ENCODE measurements at places on chromosomes 11 and 22.

- DNase-seq: no peak
These were observed 84.9 kb downstream of the ZNF280B start for GRCh38 chr22:22423681-22424080.

GRCh38 chr11:70243912-70244652 lies 26.4 kb upstream of the PPFIA1 start:
- DNase-seq: peak; percentile 75

DNA sequence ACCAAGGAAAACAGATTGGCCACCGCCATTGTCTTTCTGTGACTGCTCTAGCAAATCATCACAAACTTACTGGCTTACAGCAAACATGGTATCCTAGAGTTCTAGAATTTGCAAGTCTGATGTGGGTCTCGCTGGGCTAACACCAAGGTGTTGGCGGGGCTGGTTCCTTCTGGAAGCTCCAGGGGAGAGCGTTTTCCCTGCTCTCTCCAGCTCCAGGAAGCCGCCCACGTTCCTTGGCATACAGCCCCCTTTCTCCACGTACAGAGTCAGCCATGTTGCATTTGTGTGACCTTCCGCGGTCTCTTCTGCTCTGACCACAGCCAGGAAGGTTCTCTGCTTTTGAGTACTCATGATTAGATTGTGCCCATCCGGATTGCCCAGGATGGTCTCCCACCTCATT lies 27.5 kb downstream of the TBC1D22A start:
- no peak for DNase-seq

GRCh38 chr11:65917077-65917433 lies 1.8 kb downstream of the C11orf68 start:
- DNase-seq: no peak

DNA sequence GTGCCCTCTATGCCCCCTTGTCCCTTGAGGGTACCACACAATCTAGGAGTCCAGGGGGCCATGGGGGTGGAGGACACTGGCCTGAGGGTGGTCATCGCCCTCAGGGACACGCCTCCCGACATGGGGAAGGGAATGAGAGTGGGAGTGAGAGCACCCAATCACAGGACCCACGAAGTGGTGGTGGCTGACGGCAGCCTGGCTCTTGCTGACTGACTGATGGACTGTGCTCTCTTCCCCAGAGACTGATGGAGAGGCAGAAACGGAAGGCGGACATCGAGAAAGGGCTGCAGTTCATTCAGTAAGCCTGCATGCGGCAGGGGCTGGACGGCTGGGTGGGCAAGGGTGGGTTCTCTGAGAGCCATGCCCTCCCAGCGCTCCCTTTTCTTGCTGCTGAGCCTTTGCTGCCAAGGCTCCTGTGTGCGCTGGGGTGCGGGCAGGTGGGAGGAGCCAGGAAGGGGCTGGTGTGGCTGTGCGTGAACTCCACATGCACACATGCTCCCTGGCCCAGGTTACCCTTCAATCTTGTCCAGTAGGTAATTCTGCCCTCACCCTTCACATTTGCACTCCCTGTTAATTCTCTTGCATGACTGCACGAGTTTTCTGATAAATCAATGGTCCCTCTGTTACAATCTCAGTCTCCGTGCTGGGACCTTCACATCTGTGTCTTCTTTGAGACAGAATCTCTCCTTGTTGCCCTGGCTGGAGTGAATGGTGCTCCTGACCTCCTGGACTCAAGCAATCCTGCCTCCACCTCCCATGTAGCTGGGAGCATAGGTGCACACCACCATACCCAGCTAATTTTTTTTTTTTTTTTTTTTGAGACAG lies 19.3 kb downstream of the ZC3H7B start:
- no peak for DNase-seq

DNA sequence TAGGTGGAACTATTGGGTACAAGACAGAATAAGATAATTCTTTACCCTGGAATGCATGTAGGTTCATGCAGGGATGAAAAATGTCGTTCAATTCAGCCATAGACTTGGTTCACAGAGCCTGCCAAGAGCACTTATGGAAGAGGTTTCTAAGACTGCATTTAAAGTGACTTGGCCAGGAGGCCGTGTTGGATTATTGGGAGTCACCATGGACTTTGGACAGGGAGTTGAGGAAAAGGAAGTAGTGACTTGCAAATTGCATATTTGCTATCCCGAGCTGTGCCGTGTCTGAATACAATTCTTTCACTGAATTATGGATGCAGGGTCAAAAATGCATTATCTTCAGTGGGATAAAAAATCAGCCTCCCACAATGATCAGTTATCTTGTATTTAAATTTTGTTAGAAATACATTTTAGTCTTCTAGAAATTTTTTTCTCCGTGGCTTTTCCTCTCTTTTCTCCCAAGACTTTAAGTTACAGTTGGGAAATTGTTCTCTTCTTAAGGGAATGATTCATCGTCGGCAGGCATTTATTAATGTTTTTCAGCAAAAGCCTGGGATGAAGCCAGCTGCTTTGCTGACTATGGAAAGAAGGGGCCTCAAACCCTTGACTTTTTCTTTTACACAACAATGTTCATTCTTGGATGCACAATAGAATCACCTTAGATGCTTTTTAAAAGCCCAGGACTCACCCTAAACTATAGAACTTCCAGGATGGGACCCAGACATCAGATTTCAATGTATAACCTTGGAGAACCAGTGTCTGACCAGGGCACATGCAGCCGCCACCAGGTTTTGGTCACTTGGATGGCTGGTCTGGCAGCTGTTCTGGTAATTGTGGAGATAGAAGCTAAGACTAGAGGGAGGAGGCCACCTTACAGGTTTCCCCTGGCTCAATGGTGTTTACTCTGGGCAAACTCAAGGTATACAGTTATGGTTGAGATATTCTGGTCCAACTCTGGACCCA lies 70.8 kb downstream of the FAT3 start:
- DNase-seq: peak; percentile 62

DNA sequence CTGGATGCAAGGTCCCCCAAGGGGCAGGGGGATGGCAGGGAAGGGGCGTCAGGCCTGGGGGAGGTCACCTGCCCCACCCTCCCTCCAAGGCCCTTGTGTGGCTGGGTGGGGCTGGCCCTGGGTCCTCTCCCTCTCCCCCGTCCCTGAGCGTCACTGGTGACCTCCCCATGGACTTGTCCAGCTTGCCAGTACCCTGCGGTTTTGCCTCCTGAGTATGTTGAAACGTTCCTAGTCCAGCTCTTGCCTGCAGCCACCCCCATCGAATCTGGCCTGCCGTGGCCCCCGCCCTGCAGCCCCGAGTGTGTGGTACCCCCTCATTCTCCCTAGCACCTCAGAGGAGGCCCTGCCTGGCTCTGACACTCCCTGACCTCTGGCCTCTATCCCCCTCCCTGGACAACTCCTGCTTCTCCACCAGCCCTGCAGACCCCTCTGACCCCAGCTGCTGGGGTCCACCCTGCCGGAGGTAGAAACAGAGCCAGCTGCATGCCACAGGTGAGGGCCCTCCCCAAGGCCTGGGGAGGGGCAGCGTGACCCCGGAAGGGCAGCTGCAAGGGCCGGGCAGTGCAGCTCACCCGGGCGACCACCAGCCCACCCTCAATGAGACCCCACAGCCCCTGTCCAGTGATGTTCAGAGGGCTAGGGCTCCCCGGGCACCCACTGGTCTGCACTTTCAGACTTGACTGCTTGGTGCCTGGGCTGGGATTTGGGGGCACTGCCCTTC lies 4.1 kb upstream of the MUC6 start:
- DNase-seq: no peak

DNA sequence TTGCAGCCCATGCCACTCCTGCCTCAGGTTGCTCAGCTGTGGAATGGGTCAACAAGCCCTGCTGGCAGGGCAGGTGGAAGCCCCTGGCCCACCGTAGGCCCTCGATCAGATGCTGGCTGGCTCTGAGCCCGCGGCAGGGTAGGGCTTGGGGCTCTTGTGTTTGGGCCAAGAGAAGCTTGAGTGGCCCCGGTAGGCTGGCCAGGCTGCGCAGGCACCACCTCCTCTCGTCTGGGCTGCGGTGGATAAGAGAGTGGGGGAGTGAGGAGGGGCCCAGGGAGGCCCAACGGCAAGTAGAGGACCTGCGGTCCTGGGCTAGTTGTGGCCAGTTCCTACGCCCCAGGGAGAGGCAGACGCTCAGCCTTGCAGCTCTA lies 115.2 kb downstream of the CEP164 start:
- DNase-seq: no peak

DNA sequence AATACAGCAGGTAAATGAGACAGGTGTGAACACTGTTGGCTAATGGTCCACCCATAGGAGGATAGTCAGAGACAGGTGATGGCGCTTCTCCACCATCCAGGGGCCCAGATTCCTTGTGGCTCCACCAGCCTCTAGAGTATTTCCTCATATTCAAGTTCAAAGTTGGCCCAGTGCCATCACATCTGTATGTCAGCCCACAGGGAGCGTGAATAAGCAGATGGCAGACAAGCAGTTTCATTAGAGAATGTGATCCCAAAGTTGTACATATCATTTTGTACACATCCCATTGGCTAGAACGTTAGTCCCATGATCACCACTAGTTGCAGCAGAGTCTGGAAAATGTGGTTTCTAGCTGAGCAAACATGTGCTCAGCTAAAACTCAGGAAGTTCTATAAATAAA lies 11.0 kb upstream of the CWF19L2 start:
- DNase-seq: peak; percentile 23

GRCh38 chr11:927871-928270 lies 2.2 kb downstream of the AP2A2 start:
- no peak for DNase-seq

- no peak for DNase-seq
These were observed 423.0 kb downstream of the BRD1 start for GRCh38 chr22:49404576-49405241.

GRCh38 chr11:57499413-57499982 lies 16.0 kb downstream of the SLC43A1 start:
- DNase-seq: peak; percentile 92

DNA sequence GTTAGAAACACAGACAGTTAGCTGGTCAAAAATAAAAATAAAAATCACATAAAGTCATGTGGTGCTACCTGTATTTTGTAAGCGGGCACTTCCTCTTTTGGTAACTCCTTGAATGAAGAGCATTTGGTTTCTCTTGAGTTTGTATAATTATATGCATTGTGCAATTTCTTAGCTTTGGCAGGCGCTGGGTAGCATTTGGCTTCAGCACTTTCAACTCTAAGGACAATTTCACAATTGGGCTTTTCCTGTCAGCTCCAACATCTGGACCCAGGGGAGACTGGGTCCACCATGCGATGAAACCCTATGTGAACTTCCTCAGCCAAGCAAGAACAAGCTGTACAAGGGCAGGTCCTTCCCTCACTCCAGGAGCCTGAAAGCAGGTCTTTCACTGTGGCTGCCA lies 169.1 kb downstream of the RRAS2 start:
- no peak for DNase-seq

GRCh38 chr11:69321877-69322361 lies 28.0 kb downstream of the MYEOV start:
- peak; percentile 95 for DNase-seq

- DNase-seq: peak; percentile 64
These were observed 41.4 kb downstream of the DKK3 start for GRCh38 chr11:11966826-11967668.

DNA sequence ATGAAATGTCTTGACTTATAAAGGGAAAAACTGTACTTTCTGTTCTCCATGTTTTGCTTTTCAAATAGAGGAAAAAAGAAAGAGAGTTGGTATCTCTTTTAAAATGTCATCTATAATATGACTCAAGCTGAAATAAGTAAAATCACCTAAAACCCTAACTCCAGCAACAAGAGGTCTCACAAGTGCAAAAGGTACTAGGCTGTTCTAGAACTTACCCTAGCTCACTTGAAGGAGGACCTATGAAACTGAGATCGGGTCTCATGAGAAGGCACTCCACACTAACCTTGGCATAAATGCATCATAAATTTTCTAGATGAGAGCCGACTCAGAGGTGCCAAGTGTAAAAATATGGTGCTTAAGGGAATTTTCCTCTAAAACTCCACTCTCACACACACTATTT lies 63.8 kb downstream of the PHF21A start:
- no peak for DNase-seq

DNA sequence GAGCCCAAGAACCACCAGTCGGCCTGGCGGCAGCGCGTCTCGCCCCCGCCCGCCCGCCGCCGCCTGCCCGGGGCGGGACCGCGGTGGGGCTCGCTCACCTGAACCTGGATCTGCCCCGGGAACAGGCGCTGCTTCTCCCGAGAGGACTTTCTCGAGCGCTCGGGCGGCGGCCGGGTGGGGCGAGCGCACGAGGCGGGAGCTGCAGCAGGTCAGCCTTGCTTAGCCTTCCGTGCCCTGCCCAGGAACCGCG lies 133 bp downstream of the MYH9 start:
- DNase-seq: no peak

- DNase-seq: peak; percentile 88
These were observed 124.3 kb downstream of the DBX1 start for GRCh38 chr11:20035701-20036601.

GRCh38 chr22:36585841-36586240 lies 56.9 kb upstream of the EIF3D start:
- peak; percentile 73 for DNase-seq

GRCh38 chr11:113549611-113550578 lies 74.7 kb upstream of the DRD2 start:
- no peak for DNase-seq

- peak; percentile 2 for DNase-seq
These were observed 620.1 kb upstream of the KIRREL3 start for GRCh38 chr11:127620671-127621070.

DNA sequence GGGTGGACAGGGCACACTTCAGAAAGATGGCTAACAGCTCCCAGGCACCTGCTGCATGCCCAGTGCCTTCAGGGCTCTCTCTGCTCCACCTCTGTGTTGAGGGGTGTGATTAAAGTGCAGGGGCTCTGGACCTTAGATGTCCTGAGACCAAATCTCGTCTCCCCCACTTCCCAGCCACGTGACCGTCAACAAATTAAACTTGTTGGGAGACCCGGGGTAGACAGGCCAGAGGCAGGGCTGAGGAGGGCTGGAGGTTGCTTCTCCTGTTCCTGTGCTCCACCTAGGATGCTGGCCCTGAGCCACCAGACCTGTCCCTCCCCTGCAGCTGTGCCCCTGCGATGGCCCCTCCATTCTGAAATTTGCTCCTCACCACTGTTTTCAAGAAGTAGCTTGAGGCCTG lies 17.0 kb downstream of the NPTXR start:
- no peak for DNase-seq

GRCh38 chr11:19915808-19916207 lies 203.2 kb downstream of the NAV2 start:
- DNase-seq: no peak

DNA sequence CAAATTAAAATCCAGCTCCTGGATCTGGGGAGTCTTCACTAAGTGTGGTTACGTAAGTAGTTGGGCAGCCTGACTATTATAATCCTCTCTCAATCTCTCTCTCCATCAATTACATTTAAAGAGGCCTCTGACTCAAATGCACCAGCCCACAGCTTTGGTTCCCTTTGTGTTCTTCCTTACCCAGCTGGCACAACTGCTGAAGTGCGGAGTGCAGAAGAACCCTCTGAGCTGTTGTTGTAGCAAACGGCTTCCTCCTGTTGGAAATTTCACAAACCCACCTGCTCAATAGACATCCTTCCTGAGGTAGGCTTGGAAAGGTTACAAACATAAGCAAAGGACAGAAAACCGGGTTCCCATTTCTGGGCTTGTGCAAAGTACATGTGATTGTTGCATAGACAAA lies 17.0 kb upstream of the SORL1 start:
- DNase-seq: no peak

GRCh38 chr11:13993096-13993765 lies 30.7 kb downstream of the SPON1 start:
- no peak for DNase-seq

- DNase-seq: no peak
These were observed 96.1 kb downstream of the MAML2 start for GRCh38 chr11:96246718-96247552.
